Stimulated activated naive CD4-positive, alpha-beta T cell (primary cell): ENCODE measurements at places on chromosomes 6 and 20.

DNA sequence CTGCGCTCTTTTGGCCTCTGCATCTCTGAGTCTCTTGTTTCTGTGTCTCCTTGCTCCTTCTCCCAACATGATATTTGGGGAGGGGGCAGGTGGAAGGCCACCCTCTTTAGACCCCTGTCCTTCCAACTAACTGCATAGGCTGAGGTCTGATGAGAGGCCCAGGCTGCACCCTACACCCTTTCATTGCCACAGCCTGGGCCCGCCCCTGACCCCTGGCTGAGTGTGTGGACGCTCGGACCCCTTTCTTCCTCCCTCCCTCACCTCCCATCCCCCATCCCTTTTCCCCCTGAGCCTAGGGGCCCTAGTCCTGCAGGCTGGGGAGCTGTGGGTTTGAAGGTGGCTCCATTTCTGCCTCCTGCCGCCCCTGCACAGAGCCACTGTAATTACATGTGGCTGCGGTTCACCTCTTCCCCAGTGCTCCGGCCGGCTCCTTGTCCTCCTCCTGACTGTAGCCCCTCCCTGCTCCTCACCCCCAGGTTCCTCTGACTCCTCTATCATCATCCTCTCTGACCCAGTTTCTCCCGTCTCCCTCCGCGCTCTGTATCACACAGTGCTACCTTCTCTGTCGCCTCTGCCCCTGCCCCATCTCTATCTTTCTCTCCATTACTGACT is 6.8 kb downstream of the MDFI start:
- no peak for DNase-seq

DNA sequence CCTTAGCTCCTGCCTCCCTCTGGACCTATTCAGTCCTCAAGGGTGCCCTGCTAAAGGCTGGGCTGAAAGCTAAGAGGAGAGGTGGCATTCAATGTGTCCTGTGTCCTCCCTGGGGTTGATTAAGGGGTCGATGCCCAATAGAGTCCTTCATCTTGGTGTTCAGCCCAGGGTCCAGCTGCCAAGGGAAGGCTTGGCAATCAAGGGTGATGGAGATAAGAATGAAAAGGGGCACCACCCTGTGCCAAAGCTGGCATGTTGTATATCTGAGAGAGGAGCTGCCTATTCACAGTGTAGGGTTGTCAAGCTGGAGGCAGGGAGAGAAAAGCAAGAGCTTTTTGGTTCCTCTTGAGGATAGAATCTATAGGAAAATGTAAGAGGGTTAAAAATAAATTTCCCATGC is 12.3 kb downstream of the C20orf173 start:
- DNase-seq: no peak

DNA sequence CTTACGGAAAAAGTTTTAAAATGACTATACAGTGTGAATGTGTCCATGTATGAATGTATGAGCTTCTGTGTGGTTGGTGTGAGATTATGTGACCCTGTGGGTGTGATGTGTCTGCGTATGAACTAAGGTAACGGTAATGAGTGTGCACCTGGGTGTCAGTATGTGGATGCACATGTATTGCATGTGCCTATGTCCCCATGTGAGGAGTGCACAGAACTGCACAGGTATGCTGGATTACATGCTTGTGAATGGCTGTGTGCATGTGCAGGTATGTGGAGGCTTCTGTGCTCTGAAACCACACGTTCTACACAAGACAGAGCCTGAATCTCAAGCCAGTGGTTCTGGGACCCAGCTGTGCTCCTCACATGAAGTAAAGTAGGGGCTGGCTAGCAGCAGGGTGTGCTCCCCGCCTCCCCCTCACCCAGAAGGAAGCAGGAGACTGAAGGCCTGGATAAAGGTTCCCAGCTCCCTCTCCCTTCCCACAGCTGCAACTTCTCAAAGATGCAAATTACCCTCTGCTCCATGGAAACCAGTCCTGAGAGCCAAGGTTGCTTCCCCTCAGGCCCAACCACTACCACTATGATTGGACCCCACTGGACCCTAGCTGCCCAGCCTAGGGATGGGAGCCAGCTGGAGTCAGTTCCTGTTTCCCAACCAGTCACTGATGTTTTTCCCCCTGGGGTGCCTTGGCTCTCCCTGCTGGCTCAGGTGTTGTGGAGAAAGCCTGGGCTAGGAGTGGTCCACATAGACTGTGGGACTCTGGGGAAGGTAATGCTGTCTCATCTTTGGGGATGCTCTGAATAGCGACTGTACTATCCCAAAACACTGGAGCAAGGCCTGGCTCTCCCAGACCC is 24.8 kb upstream of the SPDEF start:
- DNase-seq: no peak

DNA sequence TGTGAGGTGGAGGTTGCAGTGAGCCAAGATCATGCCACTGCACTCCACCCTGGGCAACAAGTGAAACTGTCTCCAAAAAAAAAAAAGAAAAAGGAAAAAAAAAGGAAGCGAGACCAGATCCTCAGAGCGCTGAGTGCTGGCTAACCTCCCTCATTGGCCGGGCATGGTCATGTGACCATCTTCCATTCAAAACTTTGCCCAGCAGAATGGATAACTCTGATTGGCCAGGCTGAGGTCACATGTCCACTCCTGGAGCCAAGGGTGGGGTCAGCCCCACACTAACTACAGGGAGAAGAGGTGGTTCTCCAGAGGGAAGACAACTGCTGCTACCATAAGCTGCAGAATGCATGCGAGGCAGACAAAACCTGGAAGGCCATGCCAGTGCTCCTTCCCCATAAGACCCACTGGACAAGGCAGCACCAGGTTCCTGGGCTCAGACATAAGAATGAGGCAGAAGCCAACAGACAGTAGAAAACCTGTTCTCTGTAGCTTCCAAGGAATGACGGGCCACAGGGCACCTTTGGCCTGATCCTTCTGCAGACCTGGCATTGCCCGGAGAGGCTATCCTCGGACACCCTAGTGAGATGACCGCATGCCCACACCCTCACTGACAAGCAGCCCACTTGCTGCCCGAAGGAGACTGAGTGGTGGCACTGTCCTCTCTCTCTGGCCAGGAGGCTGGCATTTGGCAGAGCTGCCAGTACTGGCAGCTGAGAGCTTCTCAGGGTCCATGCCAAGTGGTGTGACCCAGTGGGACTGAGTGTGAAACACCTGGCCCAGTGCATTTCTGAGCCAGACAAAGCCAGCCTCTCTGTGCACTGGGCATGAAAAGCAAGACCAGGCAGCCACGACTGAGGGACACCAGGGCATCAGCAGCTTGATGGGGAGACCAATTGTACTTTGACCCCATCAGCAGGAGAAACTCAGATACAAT is 311.9 kb upstream of the SULF2 start:
- DNase-seq: no peak

GRCh38 chr6:44495036-44495901 is 107.8 kb downstream of the CDC5L start:
- DNase-seq: no peak
